ENCODE measurements at places on chromosomes 2 and 18.

GRCh38 chr2:199485732-199486335 lies 28.1 kb upstream of the SATB2 start:
- no peak for DNase-seq

DNA sequence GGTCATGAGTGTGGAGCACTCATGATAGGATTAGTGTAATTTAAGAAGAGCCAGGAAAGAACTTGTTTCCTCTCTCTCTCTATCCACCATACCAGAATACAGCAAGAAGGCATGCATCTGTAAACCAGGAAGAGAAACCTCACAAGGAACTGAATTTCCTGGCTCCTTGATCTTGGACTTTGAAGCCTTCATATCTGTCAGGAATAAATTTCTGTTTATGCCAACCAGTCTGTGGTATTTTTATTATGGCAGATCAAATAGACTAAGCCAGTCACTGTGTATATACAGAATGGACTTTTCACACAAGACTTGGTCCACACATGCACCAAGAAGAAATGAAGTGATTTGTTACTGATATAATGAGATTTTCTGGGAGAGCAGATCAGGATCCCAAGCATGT lies 930.1 kb upstream of the TMEFF2 start:
- DNase-seq: no peak

GRCh38 chr2:77428946-77429345 lies 93.2 kb downstream of the LRRTM4 start:
- no peak for DNase-seq

DNA sequence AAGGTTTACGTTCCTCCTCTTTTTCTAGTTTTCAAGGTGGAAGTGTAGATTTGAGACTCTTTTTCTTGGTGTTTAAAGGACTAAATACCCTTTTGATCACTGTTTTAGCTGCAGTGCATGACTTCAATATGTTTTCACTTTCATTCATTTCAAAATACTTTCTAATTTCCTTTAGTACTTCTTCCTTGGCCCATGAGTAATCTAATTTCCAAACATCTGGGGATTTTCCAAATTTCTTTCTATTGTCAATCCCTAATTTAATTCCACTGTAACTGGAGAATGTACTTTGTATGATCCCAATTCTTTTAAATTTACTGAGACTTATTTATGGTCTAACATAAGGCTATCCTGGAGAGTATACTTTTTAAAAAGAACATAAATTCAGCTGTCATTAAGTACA lies 3.8 kb upstream of the RHBDD1 start:
- DNase-seq: no peak

GRCh38 chr2:30729031-30729430 lies 78.2 kb downstream of the CAPN13 start:
- no peak for DNase-seq

DNA sequence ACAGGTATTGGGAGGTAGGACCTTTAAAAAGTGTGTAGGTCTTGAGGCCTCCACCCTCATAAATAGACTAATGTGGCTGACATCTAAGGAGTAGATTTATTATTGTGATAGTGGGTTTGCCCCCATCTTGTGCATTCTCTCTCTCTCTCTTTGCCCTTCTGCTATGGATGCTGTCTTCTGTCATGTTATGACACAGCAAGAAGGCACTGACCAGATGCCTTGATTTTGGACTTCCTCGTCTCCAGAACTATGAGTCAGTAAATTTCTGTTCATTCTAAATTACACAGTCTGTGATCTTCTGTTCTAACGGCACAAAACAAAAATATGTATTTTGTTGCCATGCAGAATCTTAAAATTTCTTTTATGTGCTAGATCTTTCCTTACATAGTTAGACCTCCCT lies 66.9 kb downstream of the ATAD2B start:
- no peak for DNase-seq

- no peak for DNase-seq
These were observed 112.4 kb upstream of the CAB39 start for GRCh38 chr2:230600285-230600684.

DNA sequence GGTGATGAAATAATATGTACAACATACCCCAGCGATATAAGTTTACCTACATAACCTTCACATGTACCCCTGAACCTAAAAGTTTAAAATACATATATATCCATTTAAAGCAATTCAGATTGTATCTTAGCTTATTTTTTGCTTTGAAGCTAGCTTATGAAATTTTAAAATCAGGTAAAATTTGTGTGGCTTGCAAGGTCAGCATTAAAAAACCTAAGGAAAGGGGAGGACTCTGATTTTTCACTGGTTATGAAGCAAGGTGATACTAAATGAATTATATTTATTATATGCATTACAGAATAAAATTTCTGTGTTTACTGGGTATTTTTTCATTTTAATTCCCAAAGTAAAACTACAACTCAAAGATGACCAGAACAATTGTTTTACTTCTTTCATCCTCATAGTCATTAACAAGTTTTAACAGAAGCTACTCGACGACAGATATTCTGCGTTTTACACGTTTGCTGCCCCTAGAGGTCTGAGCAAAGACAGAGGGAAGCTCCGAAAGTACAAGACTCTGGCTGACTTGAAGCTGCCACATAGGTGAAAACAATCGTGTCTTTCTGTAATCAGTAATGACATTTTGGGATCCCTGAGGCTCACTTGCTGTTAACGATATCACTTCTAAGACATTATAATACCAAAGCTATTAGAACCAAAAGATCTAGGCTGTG lies 17.1 kb downstream of the PKP4 start:
- DNase-seq: no peak

DNA sequence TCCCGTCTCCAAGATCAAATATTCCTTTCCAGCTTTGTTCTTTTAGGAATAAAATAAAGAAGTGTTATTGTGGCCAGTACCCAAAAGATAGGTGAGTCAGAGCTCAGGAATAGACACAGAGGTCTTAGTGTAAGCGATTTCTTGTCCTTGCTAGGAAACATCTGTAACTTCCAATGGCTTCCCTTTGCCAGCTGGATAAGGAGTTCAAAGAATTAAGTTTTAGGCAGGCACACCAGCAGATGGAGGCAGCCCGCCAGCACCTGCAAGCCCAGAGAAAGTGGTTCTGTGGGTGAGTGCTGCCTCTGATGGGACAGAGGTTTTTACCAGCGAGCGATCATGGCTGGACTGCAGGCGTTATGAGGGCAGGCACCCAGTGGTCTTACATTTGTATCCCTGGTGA lies 125.4 kb downstream of the MGAT5 start:
- no peak for DNase-seq

GRCh38 chr2:32229635-32230034 lies 35.1 kb downstream of the NLRC4 start:
- no peak for DNase-seq

GRCh38 chr18:58344861-58345463 lies 283.9 kb downstream of the ALPK2 start:
- DNase-seq: no peak
